ENCODE measurements at places on chromosomes 2 and 18. TPM values are rescaled to one million over a fixed set of nuclear protein-coding genes. Genes with fewer than 3 reads are reported as not detected.

TMEM178A gene
- 16.3 TPM for polyA plus RNA-seq

- DNase-seq: no peak
These were observed 789 bp upstream of the COX7A2L start for GRCh38 chr2:42361728-42362283.

- no peak for DNase-seq
These were observed 7.7 kb downstream of the HK2 start for GRCh38 chr2:74841641-74842040.

DNA sequence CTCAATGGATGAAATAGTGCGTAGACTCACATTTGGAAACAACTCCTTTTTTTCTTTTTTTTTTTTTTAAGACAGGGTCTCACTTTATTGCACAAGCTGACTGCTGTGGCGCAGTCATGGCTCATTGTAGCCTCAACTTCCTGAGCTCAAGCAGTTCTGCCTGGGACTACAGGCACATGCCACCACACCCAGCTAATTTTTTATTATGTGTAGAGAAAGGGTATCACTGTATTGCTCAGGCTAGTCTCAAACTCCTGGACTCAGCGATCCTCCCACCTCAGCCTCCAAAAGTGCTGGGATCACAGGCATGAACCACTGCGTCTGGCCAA lies 17.4 kb downstream of the HAT1 start:
- DNase-seq: no peak

DNA sequence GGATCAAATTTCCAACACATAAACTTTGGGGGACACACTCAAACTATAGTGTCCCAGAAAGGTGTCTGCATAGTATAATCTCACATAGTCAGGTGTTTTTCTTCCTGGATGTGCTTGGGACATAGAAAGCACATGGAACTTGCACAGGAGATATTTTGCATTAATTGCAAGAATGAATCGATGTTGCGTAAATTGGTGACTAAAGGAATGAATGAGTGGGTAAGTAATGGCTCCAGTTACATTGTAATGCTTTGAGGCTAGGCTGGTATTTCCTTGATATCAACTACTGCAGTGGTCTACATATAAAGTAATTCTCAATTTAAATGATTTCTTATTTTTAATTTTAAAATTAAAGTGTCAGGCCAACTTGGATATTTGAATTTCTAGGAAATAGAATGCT lies 53.4 kb downstream of the SH3RF3 start:
- no peak for DNase-seq

DNA sequence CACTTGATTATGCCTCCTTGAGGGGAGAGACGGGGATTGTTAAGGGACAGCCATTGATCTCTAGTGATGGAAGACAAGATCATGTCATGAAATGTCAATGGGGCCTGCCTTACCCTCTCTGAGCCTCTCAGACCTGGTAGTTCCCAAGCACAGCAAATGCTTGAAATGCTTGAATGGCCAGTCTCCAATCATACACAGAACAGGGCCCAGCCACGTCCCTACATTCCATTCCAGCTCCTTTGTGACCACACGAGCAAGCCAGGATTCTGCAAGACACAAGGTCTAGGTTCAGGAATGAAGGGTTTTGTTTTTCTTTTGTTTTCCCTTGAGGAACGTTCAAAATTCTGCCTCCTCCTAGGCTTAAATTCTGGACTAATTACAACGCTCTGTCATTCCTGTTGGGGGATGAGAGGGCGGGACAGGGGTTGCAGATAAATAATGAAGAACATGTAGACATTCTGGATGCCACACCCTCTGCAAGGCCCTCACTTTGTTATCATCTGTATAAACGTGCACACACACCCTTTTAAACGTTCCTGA lies 98.1 kb upstream of the YPEL5 start:
- no peak for DNase-seq

DNA sequence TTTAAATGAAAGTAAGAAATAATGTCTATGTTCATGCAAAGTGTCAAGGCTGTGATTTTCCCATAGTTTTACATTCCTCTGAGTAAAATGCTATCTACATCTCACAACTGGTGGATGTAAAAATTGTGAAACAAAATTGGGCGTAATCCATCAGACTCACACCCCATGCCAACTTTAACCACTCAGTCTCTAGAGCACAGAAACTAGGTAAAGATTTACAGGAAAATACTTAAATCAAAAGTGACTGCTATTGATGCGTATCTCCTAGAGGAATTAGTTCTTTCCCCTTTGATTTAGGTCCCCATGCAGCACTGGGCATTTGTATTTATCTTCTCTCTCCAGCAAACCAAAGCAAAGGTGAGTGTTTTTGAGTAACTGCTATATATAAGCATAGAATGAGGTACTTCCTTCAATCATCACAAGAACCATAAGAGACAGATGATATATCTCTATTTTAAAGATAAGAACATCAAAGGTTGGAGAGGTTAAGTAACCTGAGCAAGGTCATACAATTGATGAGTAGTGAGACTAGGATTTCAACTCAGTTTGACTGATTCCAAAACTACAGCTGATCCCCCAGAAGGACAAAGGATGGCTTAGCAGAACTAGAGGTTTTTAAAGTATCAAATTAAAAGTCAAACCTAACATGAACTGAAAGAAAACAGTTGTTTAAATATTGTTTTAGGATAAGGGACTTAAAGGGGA lies 594.0 kb upstream of the ACVR2A start:
- DNase-seq: no peak

SP9 gene
- polyA plus RNA-seq: 0.14 TPM

MTCL1 gene
- 33.0 TPM for polyA plus RNA-seq

GRCh38 chr2:183242937-183243336 lies 118.7 kb downstream of the NUP35 start:
- DNase-seq: no peak

- no peak for DNase-seq
These were observed 2111.5 kb upstream of the PIK3C3 start for GRCh38 chr18:39843546-39843945.

IL36G gene
- polyA plus RNA-seq: 0.14 TPM

DNA sequence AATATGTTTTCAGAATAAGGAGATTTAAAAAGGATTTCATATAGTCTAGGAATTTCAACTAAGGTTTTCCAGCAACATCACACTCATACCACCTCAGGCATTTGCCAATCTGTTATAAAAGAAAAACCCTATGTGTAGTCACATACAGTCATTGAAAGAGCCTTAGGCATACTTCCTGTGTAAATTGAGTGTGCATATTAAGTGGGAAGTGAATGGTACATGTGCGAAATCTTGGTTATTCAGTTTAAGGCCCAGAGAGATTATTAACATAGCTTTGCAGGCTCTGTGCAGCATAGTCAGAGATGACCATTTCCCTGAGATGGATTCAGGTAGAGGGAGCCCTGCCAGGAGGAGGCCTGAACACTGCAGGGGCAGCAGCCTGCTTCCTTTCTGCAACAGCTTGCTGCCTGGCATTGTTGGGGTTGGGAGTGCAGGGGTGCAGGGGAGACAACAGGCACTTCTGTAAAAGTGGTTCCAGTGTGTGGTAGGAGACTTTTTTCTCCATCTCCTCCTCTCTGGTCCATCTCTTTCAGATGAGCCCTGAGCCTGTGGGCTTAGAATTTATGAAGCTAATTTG lies 100.1 kb upstream of the OSR1 start:
- no peak for DNase-seq

GRCh38 chr2:60118061-60118460 lies 435.4 kb downstream of the BCL11A start:
- DNase-seq: no peak

- no peak for DNase-seq
These were observed 51.1 kb downstream of the RBKS start for GRCh38 chr2:27839022-27839618.

GRCh38 chr2:75800456-75800855 lies 89.7 kb upstream of the GCFC2 start:
- no peak for DNase-seq

GRCh38 chr18:68848242-68848641 lies 50.4 kb downstream of the CCDC102B start:
- DNase-seq: no peak

DNA sequence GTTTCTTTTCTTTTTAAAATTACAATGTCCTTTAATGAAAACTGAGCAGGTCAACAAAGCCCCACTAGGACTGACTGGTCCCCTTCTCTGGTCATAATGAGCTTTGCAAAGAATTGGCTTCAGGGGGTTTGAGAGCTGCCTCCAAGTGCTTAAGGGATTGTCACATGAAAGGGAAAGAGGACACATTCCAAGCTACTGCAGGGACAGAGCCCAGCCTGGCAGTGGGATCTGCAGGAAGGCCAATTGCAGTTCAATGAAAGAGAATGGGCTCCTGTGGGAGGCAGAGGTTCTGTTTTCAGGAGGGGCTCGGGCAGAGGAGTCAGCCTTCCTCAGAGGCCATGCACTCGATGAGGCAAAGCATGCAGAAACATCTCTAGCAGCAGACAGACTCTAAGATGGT lies 84.1 kb upstream of the ACKR3 start:
- no peak for DNase-seq

CACNB4 gene
- polyA plus RNA-seq: 3.9 TPM

GRCh38 chr2:10169053-10169578 lies 46.6 kb downstream of the RRM2 start:
- no peak for DNase-seq

GRCh38 chr2:85255456-85255812 lies 72.4 kb downstream of the TGOLN2 start:
- no peak for DNase-seq

- no peak for DNase-seq
These were observed 211.9 kb downstream of the MYCN start for GRCh38 chr2:16152071-16152927.

TRABD2A gene
- polyA plus RNA-seq: 0.08 TPM

- DNase-seq: no peak
These were observed 504.8 kb upstream of the NRP2 start for GRCh38 chr2:205177546-205177945.

DNA sequence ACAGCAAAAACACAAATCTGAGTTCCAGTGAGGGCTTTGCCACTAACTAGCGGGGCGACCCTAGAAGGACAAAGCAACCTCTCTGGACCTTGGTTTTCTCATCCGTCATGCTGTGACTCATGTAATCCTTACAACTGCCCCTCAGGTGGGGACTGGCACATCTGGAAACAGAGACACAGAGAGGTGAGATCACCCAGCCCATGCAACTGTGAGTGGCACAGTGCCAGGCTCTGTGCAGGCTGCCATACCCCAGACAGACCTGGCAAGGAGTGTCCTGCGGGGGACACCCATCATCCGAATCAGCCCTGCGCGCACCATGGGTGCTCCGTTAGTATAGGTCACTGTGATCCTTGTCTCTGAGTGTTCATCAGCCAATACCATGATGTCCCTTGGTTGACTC lies 198.3 kb downstream of the SMAD7 start:
- no peak for DNase-seq

DPY30 gene
- polyA plus RNA-seq: 41.7 TPM

CNDP1 gene
- 0.13 TPM for polyA plus RNA-seq

- DNase-seq: no peak
These were observed 26.2 kb downstream of the ADI1 start for GRCh38 chr2:3492951-3493614.

DNA sequence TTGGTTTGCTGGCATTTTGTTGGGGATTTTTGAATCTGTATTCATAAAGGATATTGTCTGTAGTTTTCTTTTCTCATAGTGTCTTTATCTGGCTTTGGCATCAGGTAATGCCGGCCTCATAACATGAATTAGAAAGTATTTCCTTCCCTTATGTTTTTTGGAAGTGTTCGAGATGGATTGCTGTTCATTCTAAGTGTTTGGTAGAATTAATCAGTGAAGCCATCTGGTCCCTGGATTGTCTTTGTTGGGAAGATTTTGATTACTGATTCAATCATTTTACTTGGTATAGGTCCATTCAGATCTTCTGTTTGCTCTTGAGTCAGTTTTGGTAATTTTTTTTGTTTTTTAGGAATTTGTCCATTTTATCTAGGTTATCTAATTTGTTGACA lies 22.3 kb downstream of the KIAA1328 start:
- DNase-seq: no peak

GRCh38 chr2:130795431-130795830 lies 40.1 kb downstream of the AMER3 start:
- DNase-seq: no peak

KCNJ13 gene
- polyA plus RNA-seq: 0.33 TPM

DNA sequence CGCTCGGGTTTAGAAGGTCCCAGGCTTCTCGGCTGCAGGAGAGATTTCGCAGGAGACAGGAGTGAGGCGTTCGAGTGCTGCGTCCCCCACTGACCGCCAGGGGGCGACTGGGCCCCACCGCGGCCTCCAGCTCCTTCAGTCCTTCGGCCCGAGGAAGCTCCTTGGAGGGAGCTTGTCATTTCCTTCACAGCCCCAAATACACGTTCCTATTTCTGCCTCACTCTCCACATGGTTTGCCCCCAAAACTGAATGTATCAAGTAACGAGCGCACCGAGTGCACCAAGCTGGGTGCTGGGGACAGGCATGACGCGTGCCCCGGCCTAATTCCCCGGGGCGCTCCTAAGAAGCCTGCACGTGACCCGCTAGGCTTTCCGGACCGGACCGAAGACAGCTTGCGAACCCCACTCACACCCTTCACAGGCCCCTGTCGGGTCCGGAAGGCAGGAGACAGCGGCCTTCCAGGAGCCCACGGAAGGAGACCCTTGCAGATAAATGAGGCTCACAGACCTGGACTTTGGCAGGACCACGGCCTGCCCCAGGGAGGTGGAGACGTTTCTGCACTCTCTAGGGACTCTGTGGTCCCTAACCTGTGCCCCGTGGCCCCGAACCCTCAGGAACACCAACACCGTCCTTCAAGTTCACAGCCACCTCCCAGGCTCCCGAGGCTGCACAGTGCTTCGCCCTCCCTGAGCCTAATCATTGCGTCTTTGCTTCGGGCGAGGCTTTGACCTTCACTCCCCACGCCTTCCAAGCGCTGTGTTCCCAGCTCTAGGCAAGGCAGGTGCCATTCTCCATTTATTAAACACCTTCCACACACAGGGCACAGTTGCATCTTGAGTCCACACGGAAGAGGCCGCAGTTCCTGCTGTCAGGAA lies 13.0 kb upstream of the FAHD2A start:
- DNase-seq: no peak

PHOSPHO2 gene
- polyA plus RNA-seq: 3.5 TPM

GRCh38 chr2:238096311-238097011 lies 3.7 kb upstream of the ESPNL start:
- DNase-seq: no peak

GPR45 gene
- polyA plus RNA-seq: not detected

- DNase-seq: no peak
These were observed 59.1 kb downstream of the FRZB start for GRCh38 chr2:182807319-182807718.

DNA sequence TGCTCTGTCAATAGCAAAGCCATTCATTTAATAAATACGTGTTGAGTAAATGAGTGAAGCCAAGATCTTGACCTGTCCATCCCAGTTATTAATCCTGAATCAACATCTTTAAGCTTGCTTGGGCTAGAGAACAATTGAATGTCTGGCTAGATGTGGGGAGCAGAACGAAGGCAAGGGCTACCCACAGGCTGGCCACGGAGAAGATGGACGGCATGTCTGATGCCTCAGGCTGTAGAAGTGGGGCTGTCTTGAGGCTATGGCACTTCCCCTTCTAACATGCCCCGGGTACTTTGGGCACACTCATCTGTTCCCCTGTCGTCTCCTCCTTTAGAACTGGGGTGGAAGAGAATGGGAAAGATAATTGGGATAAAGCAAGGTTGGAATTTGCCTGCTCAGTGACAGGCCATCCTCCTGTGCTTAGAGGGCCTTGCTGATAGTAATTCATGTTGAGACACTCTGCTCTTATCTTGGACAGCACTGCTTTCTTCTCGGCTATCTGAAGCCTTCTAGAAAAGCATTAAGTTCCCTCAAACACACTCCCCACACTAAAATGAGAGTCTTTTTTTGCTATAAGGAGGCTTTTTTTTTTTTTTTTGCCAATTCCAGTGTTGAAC lies 225.7 kb downstream of the MREG start:
- no peak for DNase-seq

UGT1A5 gene
- polyA plus RNA-seq: not detected

All from forelimb muscle (tissue), 1 donor.